ENCODE measurements at places on chromosomes 12 and 14.

- no peak for DNase-seq
Observed at GRCh38 chr14:73237786-73238423, 599 bp downstream of the PAPLN start.

GRCh38 chr12:76554405-76555230 lies 5.0 kb downstream of the OSBPL8 start:
- no peak for DNase-seq

- no peak for DNase-seq
Observed at GRCh38 chr12:103966736-103967135, 1.1 kb downstream of the TDG start.

- peak; percentile 39 for DNase-seq
Observed at GRCh38 chr12:40921563-40922163, 229.4 kb downstream of the CNTN1 start.

DNA sequence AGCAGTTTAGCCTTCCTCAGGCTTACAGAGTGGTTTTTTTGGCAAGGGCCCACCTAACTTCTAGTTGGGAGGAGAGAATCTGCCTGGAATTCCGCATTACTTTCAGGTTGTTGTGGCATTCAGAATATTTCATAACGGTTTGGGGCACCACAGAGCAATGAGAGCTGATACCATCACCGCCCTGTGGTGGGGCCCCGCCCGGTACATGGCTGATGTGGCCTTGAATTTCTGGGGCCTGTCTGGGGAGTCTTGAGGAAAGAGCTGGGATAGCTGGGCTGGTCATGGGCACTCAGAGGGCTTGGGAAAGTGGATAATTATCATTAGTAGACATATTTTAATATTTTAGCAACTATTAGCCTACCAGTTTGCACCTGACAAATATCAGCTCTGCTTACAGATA lies 4.2 kb downstream of the TESPA1 start:
- no peak for DNase-seq

GRCh38 chr12:19382563-19382962 lies 56.7 kb upstream of the AEBP2 start:
- DNase-seq = peak; percentile 27

- DNase-seq = no peak
Observed at GRCh38 chr12:19945559-19946435, 422.5 kb upstream of the PDE3A start.
